Pulmonary artery endothelial cell (primary cell): ENCODE measurements at places on chromosomes 1 and 21.

GRCh38 chr1:117638759-117639158 is 32.9 kb downstream of the TENT5C start:
- DNase-seq, result no peak

DNA sequence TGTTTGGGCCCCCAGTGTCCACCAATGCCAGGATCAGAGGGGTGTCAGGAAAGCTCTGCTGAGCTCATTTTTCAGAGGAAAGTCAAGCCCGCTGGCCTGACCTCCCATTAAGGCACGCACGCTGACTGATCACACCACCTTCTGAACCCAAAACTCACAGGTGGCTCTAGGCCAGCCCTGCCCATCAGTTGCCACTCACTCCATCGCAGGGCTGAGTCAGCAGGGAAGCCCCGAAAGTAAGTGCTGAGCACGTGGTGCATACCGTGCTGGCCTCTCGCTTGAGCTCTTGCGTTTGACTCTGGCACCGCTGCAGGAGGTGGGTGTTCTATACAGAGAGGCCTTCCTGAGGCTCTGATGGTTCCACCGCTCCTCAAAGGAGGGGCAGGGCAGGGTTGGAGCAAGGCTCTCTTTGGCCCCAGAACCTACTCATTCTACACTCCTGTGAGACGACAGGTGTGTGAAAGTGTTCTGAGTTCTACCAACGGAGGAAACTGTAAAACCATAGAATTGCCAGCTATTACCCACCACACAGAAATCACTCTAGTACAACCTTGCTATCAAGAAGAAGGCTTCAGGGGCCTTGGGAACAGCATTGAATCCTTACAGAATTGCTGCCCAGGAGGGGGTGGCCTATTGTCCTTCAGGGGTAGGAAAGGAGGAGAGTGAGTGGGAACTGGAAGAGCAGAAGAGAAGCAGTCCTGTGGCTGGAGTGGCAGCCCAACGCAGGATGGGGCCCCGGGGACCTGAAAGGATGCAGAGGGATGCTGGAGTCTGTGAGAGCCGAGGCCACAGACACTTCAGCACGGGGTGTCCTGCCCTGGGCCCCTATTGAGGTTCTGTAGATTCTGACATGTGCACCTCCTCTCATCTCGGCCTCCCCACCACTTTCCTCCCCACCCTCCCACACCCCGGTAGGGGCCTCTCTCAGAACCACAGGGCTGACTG is 214.7 kb upstream of the EDN2 start:
- DNase-seq, result no peak

- no peak for DNase-seq
These were observed 465.6 kb upstream of the ADGRL4 start for GRCh38 chr1:79472067-79472656.

DNA sequence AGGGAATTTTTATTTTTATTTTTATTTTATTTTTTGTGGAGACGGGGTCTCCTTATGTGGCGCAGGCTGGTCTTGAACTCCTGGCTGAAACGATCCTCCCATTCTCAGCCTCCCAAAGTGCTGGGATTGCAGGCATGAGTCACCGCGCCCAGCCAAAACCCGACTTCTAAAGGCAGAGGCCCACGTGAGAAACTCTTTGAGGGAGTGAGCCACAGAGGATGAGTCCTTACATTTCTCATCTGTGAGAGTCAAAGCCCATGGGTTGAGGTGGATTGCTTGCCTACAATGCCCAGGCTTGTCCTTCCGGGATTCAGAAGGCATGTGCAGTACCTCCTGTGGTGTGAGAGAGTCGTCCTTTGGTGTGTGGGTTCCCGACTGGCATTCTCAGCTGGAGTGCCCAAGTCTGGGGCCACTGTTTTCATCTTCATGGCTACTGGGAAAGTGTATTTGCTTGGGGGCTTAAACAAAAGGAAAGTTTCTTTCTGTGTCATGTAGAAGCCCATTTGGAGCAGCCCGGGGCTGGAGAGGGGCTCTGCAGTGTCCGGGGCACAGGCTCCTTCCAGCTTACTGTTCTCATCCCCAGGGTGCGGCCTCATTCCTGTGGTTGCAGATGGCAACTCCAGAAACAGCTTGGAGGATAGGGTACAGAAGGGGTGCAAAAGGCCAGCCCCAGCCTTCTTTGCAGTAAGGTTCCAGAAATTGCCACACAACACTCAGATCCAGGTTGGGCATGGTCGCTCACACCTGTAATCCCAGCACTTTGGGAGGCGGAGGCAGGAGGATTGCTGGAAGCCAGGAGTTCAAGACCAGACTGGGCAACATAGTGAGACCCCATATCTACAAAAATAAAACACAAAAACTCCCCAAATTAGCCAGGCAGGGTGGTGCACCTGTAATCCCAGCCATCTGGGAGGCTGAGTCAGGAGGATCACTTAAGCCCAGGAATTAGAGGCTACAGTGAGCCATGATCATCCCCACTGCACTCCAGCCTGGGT is 29.4 kb upstream of the CSF3R start:
- no peak for DNase-seq

GRCh38 chr1:243217349-243217748 is 37.7 kb downstream of the CEP170 start:
- no peak for DNase-seq

- DNase-seq, result no peak
These were observed 67.2 kb upstream of the PARP1 start for GRCh38 chr1:226475142-226475511.

GRCh38 chr21:31786164-31786920 is 54.4 kb upstream of the SCAF4 start:
- no peak for DNase-seq

DNA sequence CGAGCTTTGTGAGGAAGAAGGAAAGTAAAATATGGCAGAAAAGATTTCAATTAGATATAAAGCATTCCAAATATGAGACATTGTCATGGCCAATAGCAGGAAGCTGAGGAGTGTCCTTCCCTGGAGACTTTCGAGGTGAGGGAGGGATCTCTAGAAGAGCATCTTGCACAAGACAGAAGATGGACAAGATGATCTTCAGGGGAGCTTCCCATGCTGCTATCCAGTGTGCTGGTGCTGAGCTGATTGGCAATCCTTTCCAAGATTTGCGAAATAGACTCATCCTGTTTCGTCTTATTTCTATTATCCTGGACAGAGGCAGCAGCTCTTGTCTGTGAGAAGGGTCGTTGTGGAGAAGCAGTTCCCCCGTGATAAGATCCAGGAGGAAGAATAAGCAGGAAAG is 342.0 kb upstream of the CAMK1G start:
- DNase-seq, result no peak

GRCh38 chr1:50750021-50750619 is 209.9 kb downstream of the FAF1 start:
- no peak for DNase-seq

DNA sequence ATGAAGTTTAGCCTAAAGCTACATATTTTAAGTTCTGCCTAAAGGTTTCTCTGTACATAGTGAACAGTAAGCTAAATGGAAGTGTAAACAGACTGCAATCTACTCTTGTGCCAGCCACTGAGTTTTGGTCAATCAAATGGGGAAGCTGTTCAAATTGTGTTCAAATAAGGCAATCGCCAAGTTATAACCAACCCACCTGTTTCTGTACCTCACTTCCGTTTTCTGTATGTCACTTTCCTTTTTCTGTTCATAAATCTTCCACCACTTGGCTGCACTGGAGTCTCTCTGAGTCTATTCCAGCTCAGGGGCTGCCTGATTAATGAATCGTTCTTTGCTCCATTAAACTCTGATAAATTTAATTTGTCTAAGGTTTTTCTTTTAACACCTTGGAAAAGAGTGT is 10.8 kb upstream of the THEM4 start:
- DNase-seq, result no peak

DNA sequence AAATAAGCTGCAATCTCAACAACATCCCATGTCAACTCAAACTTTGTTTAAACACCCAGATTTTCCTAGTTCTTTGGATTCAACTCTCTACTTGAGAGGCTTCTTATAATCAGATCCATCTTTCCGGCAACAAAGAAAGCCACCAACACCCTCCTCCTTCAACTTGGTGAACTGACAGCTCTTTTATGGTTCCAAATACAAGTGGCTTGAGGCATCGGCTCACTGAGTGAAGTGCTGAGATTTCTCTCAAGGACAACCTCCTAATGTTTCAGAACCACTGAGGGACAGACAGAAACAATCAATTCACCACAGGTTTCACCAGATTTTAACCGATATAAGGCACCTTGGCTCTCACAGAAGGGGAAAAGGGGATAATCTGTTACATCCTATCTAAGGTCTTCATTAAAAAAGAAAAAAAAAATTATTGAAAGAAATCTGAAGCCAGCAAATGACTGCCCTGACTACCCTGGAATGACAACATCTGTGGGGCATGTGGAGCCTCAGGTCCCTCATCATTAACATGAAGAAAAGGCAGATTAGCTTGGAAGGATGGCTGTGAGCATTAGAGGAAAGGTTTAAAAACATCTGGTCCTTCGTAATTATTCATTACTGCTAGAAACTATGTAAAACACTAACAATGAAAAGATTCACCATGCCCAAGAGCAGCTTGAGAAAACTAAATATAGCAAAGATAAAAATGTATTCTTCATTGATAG is 50.9 kb downstream of the PTPN14 start:
- no peak for DNase-seq

DNA sequence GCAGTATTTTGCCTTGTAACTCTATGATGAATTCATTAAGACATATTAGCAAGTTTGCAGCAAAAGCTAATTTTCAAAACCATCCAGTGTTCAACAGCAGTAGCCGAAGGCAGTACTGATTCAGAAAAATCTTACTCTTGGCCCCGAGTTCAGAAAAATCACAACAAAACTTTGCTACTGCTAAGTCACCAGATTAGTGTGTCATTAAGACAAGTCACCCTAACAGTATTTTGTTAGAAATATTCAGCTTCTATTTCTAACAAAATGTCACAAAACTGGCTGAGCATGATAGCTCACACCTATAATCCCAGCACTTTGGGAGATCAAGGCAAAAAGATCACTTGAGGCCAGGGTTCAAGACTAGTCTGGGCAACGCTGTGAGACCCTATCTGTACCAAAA is 8.2 kb downstream of the GTF2B start:
- DNase-seq, result no peak

DNA sequence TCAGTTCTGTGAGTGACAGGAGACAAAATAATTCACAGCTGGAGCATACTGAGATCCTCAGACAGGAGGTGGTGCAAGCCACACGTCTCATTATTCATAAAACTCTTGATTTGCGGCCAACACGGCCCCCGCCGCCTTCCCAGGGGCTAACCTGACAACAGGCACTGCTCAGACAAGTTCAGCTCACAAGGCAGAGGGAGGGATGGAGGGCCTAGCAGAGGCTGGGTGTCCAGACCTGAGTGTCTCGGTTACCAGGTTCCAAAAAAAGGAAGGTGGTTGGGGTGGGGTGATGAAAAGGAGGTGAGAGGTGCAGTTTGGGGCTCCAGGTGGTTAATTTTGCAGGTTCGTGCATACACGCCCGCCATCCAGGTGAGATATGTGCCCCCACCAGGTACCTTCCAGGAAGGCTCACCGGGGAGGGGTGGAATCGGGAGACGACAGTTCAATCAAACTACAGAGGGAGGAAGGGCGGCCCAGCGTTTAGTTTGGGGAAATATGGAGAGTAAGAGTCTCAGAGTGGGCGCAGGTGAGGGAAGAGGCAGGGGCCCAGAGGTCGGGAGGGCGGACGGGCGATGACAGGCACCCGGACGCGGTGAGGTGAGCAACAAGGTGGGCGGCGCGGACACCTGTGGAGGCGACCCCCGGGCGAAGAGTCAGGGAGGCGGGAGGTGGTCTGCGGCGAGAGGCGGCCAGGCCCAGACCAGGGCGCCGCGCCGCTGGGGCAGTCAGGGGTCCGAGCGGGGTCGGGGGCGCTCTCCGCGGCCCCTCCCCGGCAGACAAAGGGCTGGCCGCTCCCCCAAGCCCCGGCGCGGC is 629 bp downstream of the CTNNBIP1 start:
- no peak for DNase-seq

DNA sequence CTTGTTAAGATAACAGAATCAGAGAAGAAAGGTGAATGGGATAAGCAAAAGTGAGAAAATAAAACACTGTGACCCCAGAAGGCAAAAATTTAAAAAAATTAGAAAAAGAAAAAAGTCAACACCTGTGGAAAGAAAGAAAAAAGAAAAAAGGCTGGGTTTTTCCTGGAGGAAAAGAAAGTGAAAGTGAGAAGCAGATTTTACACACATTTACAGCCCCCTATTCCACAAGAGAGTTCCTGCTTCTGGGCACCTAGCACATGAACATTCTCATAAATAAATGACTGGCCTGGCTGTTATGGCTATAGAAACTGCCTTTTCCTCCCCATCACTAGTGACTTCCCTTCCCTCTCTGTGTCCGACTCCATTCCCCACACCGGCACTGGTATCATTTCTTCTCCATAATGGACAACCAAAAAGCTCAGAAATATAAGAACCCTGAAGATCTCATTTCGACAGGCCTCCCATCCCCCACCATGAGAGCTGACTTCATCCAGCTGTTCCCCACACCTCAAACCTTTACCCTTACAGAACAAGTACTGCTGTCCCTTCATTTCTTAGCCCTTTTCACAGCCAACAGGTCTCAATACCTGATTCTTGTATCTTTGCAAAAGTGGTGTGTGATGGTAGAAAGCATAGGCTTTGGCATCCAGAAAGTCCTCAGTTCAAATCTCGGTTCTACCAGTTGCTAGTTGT is 12.6 kb downstream of the MTF1 start:
- DNase-seq, result no peak

- DNase-seq, result no peak
These were observed 714.1 kb upstream of the ADAMTS5 start for GRCh38 chr21:27681038-27681437.

GRCh38 chr1:40762144-40762923 is 21.3 kb upstream of the KCNQ4 start:
- DNase-seq, result no peak

GRCh38 chr1:6241887-6242740 is 1.9 kb upstream of the HES3 start:
- no peak for DNase-seq

GRCh38 chr1:92900539-92900938 is 60.7 kb downstream of the DIPK1A start:
- no peak for DNase-seq

- DNase-seq, result no peak
These were observed 8.8 kb upstream of the INSL5 start for GRCh38 chr1:66809736-66810326.

DNA sequence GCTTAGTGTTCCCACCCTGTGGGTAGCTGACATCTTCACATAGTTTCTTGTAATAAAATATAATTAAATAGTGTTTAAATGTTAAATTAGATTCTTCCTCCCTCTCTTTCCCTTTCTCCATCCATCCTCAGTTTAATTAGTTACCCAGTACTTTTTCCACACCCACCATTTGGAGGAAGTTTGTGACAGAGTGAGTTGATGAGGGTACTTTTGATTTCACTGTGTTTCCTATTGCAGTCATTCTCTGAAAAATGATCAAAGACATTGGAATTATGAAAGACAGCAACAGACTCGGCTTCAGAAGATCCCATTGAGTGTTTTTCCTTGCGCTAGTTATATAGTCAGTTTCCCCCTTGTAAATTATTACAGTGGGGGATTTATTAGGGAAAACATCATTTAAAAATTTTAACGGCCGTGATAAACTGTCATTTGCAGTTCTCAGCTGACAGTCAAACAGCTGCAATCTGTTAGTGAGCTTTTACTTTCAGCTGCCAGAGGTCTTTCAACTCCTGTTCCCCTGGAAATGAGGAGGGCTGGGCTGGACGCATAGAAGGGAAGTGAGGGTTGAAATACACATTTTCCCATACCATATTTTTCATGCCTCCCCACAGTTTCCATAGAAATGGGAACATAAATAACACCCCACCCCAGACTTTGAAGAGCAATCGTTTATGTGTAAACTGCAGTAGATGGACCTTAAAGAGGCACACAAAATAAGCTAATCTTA is 61.3 kb upstream of the CACYBP start:
- DNase-seq, result no peak

- no peak for DNase-seq
These were observed 5.2 kb downstream of the C1orf21 start for GRCh38 chr1:184392067-184392466.

GRCh38 chr1:237141502-237141901 is 99.5 kb downstream of the RYR2 start:
- no peak for DNase-seq
